Tibial nerve (tissue), 4 donors: ENCODE measurements at places on chromosomes 2 and 18. TPM values are rescaled to one million over a fixed set of nuclear protein-coding genes. Genes with fewer than 3 reads are reported as not detected.

- DNase-seq, result no peak
Observed at GRCh38 chr2:98727369-98728087, 3.4 kb downstream of the MGAT4A start.

GRCh38 chr18:40035966-40036365 lies 1919.1 kb upstream of the PIK3C3 start:
- no peak for DNase-seq

GRCh38 chr2:100747551-100747950 lies 72.4 kb upstream of the NPAS2 start:
- no peak for DNase-seq

DNA sequence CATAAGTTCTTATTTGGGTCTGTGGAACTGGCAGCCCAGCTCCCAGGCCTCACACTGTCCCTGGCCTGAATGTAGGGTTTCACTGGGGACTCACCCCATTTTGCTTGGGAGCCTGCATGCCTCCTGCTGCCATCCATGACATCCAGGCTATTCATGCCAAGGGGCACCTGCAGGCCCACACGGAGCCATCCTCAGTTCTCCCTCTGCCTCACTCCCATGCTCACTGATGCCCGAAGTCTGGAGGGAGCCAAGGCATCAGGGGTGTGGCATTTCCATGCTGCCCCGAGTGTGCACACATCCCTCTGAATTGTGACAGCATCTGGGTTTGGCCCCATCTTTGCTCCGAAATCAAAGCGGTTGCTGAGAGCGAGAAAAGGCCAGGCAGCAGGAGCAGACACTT lies 67.4 kb upstream of the ZNF804A start:
- DNase-seq, result no peak

DNA sequence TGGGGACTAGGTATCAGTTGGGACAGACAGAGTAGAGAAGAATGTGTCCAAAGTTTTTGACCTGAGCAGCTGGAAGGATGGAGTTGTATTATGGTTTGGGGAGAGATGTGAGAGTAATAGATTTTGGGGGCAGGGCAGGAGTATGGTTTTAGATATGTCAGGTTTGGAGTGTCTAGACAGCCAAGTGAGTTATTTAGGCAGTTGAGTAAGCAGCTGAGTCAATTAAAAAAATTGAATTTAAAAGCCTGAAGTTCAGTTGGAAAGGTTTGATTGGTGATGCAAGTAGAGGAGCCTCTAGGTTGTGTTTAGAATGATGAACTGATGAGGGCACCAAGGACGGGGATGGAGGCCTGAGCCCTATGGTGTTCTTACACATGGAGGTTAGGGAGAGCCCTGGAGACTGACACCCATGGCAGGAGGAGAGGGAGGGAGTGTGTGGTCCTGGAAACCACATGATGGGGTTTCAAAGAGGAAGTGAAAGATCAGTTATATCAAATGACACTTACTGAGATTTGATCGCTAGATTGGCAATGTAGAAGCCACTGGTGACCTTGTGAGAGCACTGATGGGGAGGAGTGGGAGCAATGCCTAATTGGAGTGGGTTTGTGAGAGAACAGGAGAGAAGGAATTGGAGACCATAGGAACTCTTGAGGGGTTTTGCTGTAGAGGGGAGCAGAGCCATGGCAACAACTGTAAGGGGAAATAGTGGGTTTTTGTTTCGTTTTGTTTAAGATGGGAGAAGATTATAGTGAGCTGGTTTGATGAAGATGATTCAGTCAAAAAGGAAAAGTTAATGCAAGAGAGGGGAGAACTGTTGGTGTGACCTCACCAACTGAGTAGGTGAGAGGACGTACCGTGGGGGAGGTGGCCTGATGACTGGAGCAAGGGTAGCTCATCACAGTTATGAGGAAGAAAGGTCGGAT lies 10.3 kb downstream of the ITGA6 start:
- DNase-seq, result no peak

GRCh38 chr18:63378919-63379638 lies 12.1 kb upstream of the KDSR start:
- no peak for DNase-seq

- DNase-seq, result no peak
Observed at GRCh38 chr2:236178890-236179235, 10.7 kb upstream of the GBX2 start.

DNA sequence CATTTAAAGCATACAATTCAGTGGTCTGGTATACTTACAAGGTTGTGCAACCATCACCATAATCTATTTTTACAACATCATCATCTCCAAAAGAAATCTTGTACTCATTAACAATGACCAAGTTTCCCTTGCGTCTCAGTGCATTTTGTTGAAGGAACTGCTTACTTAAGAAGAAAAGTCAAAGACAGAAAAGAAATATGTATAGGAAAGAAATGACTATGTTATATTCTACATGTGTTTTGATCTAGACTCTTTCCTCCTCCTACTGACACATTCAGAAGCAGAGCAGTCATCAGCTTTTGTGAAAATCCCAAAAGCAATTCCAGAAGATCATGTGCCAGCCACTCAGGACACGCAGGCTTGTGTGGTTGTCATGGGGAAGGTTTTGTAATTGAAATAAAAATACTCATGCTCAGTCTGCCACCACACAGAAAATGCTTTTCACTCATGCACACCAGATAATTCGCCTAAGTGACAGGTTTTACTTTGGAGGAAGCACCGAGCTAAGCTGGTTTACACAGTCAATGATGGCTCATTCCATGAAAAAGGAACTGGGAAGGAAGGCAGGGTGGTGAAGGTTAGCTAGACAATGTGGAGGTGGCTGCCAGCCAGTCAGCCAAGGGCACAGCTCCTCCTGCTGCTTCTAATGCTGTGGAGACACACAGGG lies 158.5 kb upstream of the REV1 start:
- DNase-seq, result peak; percentile 38

DNA sequence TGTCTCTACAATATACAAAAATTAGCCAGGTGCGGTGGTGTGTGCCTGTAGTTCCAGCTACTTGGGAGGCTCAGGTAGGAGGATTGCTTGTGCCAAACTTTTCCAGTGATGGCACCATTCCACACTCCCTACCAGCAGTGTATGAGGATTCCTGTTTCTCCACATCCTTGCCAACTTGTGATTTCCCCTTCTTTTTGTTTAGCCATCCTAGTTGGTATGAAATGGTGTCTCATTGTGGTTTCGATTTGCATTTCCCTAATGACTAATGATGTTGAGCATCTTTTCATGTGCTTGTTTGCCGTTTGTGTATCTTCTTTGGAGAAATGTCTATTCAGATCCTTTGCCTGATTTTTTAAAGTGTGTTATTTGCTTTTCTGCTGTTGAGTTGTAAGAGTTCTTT lies 41.0 kb downstream of the EPB41L5 start:
- DNase-seq, result no peak

DNA sequence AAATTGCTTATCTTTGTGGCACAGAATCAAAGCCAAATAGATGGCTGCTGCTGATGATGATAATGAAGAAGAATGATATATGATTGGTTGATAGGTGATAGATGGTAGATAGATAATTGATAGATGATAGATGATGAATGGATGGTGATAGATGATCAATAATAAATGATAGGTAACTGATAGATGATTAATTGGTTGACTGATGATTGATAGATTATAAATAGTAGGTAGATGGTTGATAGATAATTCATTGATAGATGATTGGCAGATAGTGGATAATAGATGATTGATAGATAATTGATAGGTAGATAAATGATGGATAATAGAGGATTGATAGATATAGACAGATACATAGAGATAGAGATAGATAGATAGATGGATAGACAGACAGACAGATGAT lies 430.2 kb downstream of the EIPR1 start:
- no peak for DNase-seq

DNA sequence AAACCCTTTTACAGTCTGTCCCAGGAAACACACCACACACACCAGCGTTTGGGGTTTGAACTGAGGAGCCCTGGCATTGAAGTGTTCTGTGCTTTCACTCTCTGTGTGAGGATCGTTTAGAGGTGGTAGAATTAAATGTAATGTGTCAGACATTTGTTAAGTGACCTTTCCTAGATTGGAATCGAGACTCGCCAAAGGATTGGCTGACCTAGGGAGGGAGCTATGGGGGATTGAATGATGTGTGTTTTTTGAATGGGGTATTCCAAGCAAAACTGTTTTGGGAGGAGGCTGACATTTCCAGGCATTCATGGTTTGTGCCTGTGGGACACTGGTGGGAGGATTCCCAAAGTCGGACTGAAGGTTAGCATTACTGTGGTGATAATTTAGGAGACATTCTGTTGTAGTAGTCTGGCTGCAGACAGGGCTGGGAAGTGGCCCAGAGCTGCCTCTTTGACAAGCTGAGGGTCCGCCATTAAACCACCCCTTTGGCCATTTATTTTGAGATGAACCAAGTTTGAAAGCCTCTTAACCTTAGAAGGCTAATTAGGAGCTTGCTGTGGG lies 1.7 kb downstream of the MYO1B start:
- no peak for DNase-seq

- DNase-seq, result no peak
Observed at GRCh38 chr2:177611310-177611886, 218.8 kb downstream of the AGPS start.

DNA sequence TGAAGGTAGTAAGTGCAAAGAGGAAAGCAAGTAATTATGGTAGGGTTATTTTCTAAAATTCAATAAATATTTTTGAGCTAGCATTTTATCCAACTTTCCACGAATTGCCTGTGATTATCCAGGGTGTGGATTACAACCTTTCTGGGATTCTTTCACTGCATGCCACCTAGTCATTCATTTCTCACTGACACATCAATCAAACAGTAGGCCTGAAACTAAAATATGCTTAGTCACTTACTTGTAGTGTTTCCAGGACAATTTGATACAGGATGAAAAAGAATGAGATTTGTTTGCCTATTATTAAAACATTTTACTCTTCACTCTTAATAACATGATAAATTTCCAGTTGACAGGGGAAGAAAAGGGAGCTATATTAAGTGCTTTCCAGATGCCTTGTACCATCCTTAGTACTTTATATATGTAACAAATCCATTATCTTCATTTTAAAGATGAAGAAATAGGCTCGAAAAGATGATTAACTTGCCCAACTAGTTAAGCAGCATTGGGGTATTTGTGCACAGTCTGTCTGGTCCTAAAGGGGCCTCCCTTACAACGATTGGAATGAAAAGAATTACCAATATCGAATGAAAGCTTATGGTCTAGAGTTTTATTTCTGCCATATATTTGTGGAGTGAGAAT lies 70.4 kb downstream of the KCTD1 start:
- DNase-seq, result no peak

- no peak for DNase-seq
Observed at GRCh38 chr2:79596403-79596802, 83.6 kb downstream of the CTNNA2 start.

- DNase-seq, result no peak
Observed at GRCh38 chr2:46173636-46174250, 123.5 kb upstream of the EPAS1 start.

GRCh38 chr18:36337679-36338402 lies 40.3 kb downstream of the FHOD3 start:
- no peak for DNase-seq

GRCh38 chr18:35376742-35377695 lies at the start of gene ZNF396:
Gene ZNF396, minus strand, starts transcription at chr18:35377337. Its CDS starts 3,045 bp downstream, at chr18:35374292.
- peak; percentile 73 for DNase-seq

DNA sequence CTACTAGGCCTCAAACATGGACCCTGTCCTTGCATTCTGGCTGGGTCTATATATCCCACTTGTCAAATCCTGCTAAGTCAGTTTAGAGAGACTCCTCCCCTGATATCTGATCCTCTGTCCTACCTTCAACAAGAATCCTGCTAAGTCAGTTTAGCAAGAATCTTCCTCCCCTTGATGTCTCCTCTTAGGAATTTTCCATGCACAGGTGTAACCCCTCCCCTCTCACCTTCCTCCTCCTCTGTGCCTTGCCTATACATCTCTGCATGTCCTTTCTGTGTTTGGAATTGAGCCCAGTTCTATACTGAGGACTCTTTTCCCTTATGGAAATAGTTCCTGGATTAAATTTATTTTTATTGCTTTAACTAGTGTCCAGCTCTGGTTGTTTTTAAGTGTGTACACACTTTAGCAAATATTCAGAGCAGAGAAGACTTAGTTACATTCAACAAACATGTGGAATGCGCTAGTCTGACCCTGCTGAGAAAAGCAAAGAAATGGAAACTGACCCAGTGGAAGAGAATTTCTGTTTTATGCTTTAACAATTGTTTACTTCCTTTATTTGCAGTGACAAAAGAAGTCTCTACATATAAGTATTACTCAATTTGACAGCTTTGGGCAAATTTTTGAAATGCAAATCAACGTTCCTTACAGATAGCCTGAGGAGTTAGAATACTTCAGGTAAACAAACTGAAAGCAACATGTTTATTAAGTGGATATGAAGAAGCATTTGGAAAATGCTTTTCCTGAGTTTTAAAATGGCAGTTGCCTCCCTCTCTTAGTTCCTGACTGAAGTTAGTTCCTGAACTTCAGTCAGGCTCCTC lies 80.6 kb downstream of the RIT2 start:
- no peak for DNase-seq

GRCh38 chr2:44325897-44326296 lies 35.4 kb downstream of the PREPL start:
- no peak for DNase-seq

DNA sequence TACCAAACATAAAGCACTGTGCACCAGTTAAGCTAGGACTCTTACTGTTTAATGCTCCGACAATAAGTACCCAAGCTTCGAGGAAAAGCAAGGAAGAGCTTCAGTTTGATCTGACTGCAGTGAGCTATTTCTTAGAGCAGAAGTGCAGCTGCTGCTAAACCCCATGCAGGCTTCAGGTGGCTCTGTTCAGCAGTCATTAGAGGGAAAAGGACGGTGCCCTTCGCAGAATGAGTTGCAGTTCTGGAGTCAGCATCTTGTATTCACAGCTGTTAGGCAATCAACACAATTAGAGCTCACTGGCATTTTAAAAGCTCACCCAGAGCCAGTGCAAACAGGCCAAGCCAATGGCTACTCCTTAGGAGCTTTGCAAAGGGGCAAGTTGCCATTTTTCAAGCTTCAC lies 1.5 kb upstream of the CERKL start:
- DNase-seq, result no peak

DNA sequence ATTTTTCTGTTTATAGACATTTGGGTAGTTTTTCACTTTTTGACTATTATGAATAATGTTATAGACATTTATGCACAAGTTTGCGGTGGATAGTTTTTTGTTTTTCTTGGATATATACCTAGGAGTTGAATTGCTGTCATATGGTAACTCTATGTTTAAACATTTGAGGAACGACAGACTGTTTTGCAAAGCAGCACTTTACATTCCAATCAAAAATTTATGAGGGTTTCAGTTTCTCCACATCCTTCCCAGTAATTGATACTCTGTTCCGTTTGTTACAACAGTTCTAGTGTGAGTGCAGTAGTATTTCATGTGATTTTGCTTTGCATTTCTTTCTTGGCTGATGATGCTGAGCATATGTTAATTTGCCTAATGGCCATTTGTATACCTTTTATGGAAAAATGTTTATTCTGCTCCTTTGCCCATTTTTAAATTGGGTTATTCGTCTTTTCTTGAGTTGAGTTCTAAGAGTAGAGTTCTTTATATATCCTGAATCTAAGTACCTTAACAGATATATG lies 617.3 kb upstream of the LRATD1 start:
- no peak for DNase-seq

The STARD6 gene
- total RNA-seq, result not detected

The MYCN gene
- 5.0 TPM for total RNA-seq

The SEC11C gene
- 23.9 TPM for total RNA-seq

The TEKT4 gene
- not detected for total RNA-seq

The SGO2 gene
- 3.0 TPM for total RNA-seq

The DSG4 gene
- total RNA-seq, result not detected

The SATB2 gene
- 13.8 TPM for total RNA-seq

The LYPD1 gene
- total RNA-seq, result 7.5 TPM

The C2orf15 gene
- total RNA-seq, result 0.44 TPM

The LYG2 gene
- not detected for total RNA-seq

The FOXI3 gene
- total RNA-seq, result not detected

The ZBTB7C gene
- 68.4 TPM for total RNA-seq

The PIEZO2 gene
- 26.4 TPM for total RNA-seq

The CRIM1 gene
- total RNA-seq, result 229 TPM

The PGAP1 gene
- total RNA-seq, result 12.1 TPM

The EMILIN1 gene
- 56.6 TPM for total RNA-seq

The NEB gene
- total RNA-seq, result 1.7 TPM
